ENCODE measurements at places on chromosomes 7 and 10.

DNA sequence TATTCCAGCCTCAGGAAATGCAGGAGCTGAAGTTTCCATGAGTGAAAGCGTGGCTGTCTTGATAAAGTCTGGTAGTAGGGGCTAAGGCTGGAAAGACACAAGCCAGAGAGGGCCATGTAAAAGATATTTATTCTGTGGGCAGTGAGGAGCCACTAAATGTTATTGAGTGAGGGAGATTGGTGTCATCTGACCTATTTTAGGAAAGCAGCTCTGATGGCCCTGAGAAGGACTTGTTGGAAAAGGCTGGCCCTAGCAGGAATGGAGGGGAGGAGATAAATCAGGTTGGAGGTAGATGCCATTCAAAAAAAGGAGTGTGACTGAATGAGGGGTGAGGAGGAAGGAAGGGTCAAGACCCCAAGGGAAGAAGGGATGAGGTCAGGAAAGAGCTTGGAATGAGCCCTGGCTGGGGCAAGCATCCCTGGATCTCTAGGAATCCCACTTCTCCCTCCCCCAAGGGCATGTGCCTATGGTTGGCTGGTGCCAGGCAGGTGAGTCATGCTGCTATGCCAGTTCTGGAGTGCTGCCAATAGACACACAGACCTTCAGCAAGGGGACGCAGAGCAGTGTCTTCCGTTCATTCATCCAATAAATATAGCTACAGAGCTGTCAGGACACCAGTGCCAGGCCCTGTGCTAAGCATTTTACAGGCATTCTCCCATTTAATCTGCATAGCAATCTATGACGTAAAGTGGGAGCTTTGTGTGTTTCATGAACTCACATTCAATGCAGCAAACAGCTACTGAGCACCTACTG, 2.0 kb downstream of the ANKRD2 start:
- DNase-seq = peak; percentile 99

- DNase-seq = no peak
Measured at GRCh38 chr10:46077141-46077554, 31.1 kb upstream of the MSMB start.

GRCh38 chr7:30612658-30613265, 18.1 kb downstream of the GARS1 start:
- peak; percentile 53 for DNase-seq

DNA sequence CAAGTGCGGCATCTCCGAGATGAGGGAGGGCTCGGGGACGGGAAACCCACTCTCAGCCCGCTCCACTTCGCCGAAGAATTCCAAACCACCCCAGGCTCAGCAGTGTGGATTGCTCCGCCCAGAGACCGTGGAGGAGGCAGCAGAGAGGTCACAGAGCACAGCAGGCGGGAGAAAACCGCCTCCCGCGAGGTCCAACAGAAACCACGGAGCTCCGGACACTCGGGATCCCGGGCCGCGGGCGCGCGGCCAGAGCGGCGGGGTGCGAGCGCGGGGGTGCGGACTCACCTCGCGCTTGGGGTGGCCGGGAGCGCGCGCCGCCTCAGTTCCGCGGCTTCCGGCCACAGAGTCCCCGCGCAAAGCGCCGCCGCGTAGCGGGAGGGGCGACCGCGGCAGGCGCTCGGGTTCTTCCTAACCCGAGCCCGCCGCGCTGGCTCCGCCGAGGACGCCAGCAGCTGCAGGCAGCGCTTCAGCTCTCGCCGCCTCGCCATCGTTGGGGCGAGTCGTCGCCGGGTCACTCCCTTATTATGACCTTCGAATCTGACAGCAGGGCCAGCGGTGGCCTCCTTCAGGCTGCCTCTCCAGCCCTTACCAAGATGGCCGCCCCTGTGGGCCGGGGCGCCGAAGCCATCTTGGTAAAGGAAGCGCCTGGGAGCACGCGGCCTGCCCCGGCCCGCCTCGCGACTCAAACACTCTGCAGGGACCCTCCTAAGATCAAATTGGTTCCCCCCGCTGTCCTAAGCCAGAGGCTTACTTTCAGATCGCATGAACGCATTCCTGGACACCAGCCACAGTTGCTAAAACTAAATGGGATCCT, at the start of gene NAPEPLD:
TSS of gene NAPEPLD (minus strand) at position 106 of the 814 bp plus-strand sequence. CDS start 20,323 bp downstream, outside the sequence.
- peak; percentile 80 for DNase-seq

DNA sequence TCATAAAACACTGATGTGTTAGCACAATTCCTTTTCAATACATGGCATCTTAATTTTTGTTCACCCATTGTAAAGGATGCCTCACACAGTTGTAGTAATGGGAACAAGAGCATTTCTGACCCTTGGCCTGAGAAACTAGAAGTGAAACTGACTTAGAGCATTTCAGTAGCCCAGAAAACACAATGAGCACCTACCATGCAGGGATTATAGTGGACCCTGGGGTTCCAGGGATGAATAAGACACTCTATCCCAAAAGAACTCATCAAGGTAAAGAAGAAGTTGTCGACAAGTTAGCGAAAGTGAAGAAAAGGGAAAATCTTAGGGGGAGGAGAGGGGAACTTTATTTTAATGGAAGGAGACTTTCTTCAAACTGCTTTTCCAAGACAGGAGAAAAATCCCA, 125.6 kb downstream of the NT5C2 start:
- no peak for DNase-seq

DNA sequence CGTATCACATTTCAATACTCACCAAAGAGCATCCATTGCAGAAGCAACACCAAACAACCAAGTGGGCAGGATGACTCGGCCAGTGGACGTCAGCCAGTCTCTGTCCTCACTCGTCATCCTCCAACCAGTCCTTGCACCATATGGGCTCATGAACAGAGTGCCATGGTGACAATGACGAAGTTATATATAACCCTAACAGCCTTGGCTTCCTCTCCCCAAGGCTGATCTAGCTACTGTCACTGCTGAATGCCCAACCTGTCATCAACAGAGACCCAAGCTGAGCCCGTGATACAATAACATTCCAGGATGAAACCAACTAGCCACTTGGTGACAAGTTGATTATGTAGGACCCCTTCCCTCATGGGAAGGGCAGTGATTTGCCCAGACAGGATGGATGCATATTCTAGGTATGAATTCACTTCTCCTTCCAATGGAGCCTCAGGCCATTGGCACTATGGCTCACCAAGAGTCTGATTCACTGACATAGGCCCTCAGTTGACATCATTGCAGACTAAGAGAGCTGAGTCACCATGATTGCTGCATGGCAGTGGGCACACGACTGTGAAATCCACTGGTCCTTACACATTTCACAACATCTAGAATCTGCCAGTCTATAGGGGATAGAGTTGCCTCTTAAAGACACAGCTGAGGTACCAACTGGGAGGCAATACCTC, 26.3 kb upstream of the PPIF start:
- peak; percentile 98 for DNase-seq

DNA sequence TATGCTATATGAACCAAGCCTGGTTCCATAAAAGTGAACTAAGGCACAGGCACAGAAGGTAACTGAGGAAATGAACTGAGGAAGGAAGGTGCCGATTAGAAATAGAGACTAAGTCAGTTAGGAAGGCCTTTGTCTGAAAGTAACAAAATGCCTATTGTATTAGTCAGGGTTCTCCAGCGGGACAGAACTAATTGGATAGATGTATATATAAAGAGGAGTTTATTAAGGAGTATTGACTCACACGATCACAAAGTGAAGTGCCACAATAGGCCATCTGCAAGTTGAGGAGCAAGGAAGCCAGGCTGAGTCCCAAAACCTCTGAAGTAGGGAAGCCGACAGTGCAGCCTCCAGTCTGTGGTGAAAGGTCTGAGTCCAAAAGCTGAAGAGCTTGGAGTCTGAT, 13.9 kb upstream of the PLXNA4 start:
- no peak for DNase-seq

GRCh38 chr10:44352316-44353127, 32.4 kb downstream of the CXCL12 start:
- no peak for DNase-seq

DNA sequence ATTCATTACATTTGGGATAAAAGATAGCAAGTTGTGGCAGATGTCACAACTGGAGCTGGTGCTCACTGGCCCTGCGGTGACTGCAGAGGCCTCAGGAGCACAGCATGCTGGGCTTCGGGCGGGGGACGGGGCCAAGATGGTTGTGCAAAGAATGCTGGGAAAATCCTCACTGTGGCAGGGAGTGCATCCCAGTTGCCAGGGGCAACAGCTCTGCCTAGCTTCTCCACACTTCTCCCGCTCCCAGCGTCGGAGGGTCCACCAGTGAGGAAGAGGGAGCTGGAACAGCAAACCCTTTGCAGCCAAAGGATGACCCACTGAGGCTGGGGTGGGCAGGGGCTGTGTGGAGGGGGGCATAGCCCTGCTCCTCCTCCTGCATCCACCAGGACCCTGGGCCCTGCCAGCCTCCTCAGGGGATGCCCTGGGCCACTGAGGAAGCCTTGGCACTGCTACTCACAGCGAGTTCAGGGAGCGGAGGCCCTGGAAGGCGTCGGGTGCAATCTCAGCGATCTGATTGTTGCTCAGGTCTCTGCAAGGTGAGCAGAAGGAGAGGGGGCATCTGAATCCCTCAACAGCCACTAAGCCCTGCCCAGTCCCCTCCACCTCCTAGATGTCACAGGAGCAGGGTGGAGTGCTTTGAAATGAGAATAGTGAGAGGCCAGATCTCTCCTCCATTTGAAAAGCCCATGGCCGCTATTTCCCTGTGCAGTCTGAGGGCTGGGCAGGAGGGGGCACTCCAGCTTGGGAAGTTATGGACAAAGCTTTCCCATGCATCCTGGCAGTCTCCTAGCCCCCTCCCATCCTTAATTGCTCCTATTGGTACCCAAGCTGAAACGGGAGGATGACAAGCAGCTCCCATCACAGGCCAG, 126.5 kb downstream of the SLIT1 start:
- no peak for DNase-seq

- no peak for DNase-seq
Measured at GRCh38 chr10:44006771-44007170, 358.1 kb upstream of the ZNF32 start.

GRCh38 chr10:91591797-91592174, 41.1 kb downstream of the PPP1R3C start:
- DNase-seq = no peak

GRCh38 chr10:4894335-4894734, 68.3 kb downstream of the AKR1E2 start:
- DNase-seq = no peak

DNA sequence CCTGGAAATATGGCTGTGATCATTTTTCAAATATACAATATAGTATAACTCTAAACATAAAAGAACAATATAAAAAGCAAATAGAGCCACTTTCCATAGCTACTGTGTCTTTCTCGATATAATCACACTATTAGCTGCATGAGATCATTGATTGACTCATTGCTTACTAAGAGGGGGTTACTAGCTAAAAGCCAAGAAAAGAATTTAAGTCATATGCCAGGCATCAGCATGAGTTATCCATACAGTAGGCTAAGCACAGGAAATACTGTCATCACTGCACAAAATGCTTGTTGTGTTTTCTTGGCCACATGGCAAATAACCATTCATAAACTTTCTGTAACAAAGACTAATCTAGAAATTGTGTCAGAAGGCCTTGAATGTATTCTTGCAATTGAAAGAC, 18.8 kb upstream of the ABCB5 start:
- peak; percentile 85 for DNase-seq

- no peak for DNase-seq
Measured at GRCh38 chr10:58265249-58265648, 2.4 kb downstream of the IPMK start.

GRCh38 chr10:60896033-60896432, 48.0 kb downstream of the RHOBTB1 start:
- DNase-seq = no peak

- peak; percentile 74 for DNase-seq
Measured at GRCh38 chr7:77866786-77867536, 68.4 kb downstream of the PHTF2 start.

DNA sequence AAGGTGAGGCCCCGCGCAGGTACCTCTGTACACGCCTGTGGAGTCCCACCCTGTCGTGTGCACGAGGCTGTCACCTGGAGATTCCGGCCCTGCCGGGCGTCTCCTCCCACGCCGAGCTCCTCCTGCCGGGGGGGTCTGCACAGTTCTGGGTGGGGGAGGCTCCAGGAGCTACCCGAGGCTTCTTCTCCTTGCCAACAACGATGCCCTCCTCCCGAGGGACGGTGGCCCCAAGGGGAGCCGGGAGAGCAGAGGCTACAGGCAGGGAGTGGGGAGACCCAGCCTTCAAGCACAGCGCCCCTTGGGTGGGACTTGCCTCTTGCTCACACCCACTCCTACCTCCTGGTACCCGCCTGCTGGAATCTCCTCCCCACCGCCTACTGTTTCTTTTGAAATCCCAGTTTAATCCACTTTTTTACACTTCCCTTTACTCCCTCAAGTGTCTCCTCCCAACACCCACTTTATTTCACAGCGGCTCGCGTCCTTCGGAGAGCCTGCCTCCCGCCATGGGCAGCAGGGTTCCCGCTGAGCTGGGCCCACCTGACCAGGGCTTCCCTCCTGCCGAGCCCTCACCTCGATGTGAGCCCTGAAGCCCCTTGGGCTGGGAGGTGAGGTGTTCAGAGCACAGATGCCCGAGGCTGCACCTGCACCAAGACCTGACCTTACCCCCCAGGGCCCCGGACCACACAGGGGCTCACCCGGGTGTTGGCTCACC, 338.1 kb downstream of the DNAJB6 start:
- no peak for DNase-seq

DNA sequence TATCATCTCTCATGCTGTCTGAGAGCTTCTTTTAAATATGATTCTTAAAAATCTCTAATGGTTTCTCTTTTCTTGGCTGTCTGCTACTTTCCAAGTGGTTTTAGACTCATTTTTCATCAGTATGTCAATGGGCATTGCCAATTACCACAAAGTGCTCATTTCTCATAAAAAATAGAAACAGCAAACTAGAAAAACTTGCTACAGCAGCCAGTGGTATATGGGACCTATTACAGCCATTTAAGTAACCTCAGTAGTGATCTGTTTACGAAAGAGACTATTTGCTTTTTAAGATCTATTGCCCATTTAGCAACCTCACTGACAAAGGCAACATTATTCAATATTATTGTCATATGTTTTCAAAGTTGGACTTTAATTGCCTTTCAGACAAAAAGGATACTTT, 207.1 kb upstream of the RHOBTB1 start:
- DNase-seq = no peak

- DNase-seq = no peak
Measured at GRCh38 chr10:50567384-50567783, 56.4 kb downstream of the SGMS1 start.

- no peak for DNase-seq
Measured at GRCh38 chr7:151745706-151746105, 131.2 kb downstream of the PRKAG2 start.

GRCh38 chr7:55206235-55207029, 158.7 kb upstream of the LANCL2 start:
- no peak for DNase-seq

- DNase-seq = peak; percentile 80
Measured at GRCh38 chr7:139771001-139771956, 6.5 kb downstream of the HIPK2 start.

- DNase-seq = no peak
Measured at GRCh38 chr7:35909870-35910357, 109.1 kb downstream of the SEPTIN7 start.

- no peak for DNase-seq
Measured at GRCh38 chr10:68705548-68705947, 15.5 kb upstream of the CCAR1 start.

DNA sequence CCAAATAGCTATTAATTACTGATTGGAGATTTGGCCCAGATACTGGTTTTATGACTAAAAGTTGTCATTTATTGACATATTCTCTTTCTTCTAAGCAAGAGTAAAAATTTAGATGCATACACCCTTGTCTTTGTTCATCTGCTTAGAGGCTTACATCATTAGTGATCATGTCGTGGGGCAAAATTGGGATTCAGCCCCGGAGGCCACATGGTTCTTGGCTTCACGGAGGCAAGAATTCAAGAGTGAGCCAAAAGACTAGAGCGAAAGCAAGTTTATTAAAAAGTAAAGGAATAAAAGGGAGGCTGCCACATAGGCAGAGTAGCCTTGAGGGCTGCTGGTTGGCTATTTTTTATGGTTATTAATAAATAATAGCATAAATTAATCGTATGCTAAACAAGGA, 41.1 kb downstream of the MINPP1 start:
- no peak for DNase-seq
